ENCODE measurements at places on chromosomes 6 and 20.

DNA sequence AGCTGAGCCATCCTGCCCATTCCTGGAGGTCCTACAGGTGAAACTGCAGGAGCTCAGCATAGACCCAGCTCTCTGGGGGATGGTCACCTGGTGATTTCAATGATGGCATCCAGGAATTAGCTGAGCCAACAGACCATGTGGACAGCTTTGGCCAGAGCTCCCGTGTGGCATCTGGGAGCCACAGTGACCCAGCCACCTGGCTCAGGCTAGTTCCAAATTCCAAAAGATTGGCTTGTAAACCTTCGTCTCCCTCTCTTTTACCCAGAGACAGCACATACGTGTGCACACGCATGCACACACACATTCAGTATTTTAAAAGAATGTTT is 44.0 kb downstream of the SIRPA start:
- no peak for DNase-seq

GRCh38 chr6:137001299-137001976 is 43.3 kb downstream of the IL20RA start:
- DNase-seq = no peak

DNA sequence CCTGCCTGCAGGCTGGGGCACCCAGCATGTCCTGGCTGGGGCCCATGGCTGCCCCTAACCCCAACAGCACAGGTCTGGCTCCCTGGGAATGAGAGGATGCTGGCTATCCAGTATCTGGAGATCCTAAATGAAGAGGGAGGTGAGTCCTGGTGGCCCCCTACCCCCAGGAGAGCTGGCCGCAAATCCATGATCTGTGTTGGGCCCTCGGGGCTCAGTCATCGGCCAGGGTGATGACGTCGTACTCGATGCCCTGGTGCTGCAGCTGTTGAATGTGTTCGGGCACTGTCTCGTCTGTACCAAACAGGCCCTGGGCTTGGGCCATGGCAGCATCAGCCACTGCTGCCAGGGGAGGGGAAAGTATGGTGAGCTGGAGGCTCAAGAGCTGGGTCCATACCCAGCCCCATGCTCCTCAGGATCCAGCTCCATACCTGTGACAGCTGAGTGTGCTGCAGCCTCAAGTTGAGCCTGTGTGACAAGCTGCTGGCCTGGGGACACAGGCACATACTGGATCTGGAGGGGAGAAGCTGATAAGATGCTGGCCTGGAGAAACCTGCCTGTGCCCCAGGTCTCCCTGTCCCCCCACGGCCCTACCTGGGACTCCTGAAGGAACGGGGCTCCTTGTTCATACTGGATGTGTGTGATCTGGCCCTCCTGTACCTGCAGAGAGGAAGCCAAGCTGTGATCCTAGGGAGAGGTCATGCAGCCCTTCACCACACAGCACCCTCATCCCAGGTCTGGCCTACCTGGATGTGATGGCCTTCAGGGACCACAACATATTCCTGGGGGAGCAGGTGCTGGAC is 14.5 kb downstream of the PCIF1 start:
- DNase-seq = no peak

DNA sequence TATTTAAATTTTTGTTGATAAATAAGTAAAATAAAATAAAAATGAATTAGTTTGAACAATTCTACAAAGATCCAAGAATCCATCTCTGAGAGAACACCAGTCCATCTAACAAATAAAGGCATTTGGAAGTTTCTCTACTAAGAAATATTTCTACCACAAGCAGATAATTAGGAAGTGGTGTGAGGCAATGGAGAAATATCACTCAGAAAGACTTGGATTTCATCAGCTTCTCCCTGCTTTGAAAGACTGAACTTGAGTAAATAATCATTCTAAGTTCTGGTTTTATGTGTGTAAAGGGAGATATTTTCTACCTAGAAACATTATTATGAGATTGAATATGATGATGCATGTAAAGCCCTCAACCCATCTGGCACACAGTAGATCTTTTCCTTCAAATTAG is 17.8 kb upstream of the TCF21 start:
- no peak for DNase-seq

Data from germinal center (tissue), 1 donor.